NCI-H2171 (cell line): ENCODE measurements at places on chromosomes 1 and 21.

DNA sequence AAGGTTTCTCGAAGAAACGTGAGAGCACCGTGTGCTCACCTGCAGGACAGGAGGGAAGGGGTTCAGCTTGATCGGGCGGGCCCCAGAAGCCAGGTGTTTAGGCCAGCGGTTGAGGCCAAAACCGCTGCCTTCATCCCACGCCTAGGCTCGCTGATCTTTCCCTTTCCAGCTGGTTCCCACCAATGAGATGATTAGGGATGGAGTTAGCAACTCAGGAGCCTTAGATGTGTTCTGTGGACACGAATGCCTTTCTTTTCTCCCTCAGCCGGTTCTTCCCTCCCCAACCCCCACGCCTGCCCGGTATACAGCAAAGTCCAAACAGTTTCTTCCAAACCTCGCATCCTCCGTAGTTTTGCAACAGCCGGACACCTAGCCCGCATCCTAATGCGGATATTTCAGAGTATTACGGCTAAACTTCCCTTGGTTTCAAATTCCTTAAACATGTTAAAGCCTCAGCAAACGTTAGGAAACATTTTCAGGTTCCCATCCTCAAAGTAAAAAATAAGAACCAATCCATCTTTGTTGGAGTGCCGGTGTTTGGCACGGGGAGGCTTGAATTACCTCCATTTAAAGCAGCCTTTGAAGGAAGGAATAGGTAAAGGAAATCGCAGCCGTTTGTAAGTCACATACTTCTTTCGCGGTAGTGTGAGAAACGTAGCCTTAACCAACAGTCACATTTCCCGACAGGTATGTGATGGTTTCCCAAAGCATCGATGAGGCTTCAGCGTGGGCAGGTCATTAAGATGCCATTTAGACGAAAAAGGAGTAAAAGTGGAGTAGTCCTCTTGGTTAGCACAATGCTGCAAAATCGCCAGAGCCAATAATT is 1.1 kb downstream of the LRRC8C start:
- DNase-seq = no peak

DNA sequence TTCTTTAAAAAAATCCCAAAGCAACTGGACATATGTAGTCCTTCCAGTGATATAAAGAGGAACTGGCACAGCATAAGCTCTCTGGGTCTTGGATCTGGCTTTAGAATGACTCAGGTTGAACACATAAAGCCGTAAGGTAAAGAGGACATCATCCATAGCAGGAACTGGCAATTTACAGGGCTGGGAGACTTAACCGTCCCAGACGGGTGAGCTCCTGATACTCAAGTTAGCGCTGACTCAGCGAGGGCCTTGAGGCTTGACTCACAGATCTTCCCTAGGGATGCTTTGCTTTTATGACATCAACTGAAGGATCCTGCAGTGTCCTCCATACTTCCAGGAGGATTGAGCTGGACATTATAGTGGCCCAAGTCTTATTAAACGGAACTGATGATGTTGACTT is 154.1 kb downstream of the CLIC6 start:
- no peak for DNase-seq

GRCh38 chr1:183291216-183291762 is 105.2 kb downstream of the LAMC2 start:
- DNase-seq = no peak

- no peak for DNase-seq
These were observed 67.5 kb downstream of the CLIC6 start for GRCh38 chr21:34736116-34736874.

DNA sequence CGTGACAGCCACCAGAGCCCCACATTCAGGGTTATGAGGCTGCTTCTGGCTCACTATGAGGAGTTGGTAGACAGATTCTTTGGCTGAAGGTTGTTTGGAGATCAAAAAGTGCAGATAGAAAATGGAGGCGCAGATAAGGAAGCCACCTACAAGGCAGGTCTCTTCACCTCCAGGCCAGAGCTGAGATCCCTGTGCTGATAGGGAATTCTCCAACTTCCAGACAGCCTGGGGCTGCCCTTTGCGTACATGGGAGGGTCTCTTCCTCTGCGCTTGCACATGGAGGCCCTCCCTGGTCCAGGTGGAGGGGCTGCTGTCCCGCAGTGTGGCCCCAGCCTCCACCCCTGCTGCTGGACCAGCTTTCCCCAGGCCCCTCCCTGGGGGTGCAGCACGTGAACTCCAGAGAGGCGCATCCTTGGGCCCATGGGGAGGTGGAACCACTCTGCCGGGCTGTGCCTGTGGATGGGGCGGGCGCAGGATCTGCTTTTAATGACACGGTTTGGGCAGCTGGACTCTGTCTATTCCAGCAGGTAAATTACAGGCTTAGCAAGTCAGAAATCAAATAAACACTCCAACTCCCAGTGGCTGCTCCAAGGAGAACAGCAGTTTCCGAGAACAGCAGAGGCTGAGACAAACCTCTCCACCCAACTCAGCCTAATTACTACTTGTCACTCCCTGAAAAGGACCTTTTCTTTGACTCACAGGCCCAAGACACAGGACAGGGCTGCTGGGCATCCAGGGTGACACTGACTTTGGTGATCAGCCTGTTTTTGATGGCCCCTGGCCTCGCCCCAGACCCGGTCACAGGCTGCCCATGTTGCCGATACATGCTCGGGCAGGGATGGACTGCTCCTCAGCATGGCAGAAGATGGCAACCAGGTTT is 12.4 kb downstream of the OXCT2 start:
- DNase-seq = no peak

- no peak for DNase-seq
These were observed 3.4 kb upstream of the ARHGAP29 start for GRCh38 chr1:94240822-94241221.

- peak; percentile 17 for DNase-seq
These were observed 7.4 kb upstream of the KLHDC7A start for GRCh38 chr1:18473195-18473815.

- no peak for DNase-seq
These were observed 11.0 kb upstream of the TNFRSF8 start for GRCh38 chr1:12052008-12052573.

- DNase-seq = peak; percentile 76
These were observed 54.2 kb upstream of the SPATA6 start for GRCh38 chr1:48526008-48526710.

DNA sequence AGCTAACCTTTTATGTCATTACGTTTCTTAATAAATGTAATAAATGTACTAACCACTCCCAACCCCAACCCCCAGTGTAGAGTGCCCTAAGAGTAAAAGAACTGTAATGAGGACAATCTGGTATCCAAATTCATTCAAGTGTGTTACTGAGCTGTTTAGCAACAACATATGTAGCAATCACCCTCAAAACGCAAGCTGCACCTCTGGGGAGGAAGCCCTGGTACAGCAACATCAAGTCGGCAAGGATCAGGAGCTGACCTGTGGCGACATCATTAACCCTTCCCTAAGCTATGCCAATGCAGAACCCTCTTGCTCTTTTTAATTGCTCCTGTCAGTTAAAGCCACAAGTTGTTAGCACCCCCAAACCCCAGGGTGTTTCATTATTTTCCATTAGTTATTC is 47.1 kb downstream of the STX6 start:
- DNase-seq = no peak

DNA sequence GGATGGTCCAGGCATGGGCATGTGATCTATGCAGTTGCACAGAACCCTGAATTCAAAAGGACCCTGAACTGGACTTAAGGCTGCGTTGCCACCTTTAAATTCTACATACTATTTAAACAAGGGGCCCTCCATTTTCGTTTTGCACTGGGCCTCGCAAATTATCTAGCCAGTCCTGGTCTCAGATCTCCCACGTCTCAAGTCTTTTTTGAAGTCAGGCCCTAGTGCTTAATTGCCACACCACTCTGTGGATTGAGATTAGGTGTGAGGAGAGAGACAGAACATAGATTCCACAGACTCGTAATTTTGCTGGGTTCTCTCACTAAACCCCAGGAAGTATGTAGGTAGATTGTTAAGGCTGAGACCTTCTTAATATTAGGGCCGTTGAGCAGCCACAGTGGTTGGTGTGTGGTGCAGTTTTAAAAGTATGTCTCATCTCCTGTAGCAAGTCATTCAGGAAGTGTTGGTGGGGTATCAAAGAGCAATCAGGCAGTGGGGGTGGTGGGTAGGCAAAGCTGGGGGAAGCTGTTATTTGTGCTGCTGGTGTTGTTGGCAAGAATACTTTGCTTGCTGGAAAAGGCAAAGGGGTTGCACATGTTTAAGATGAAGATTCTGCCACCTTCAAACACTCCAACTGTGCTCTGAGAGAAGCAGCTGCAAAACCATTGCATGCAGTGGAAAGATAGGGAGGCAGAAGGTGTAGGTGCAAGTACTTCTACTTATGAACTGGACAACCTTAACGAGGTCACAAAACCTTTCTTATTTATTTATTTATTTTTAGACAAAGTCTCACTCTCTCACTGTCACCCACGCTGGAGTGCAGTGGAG is 11.2 kb downstream of the CD84 start:
- DNase-seq = no peak

DNA sequence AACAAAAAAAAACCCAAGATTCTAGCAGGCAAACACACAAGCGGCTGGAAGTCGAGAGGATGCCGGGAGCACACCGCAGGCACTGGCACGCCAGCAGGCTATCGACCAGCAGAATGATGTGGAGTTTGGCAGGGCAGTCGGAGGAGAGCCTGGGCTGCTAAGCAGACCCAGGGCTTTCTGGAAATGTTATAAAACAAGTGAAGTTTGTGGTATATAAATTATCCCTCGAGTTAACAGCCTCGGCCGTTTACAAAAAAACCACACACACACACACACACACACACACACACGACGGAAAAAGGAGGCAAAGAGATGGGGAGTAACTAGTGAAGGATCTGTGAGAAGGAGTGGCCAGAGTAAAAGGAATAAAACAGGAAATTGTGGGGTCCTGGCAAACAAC is 87.2 kb upstream of the IVNS1ABP start:
- no peak for DNase-seq

- no peak for DNase-seq
These were observed 24.8 kb upstream of the AVPR1B start for GRCh38 chr1:206142011-206142410.

DNA sequence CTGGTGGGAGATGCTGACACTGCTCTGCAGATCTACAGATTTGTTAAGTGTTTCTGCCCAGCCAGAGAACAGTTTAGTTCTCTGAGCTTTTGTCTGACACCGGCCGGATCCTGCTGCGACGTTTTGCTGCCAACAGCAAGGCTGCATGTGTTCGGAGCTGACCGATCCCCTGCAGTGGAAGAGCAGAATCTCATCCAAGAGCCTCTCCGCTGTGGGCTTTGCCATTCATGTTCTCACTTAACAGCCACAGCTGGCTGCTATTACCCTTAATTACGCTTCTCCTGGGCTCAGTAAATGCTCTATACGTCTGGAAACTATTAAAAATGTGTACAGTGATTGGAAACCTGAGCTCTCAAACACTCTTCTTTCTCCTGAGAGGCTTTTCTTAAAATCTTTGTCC is 105.3 kb downstream of the BCAR3 start:
- DNase-seq = no peak

- no peak for DNase-seq
These were observed 26.4 kb upstream of the FOXE3 start for GRCh38 chr1:47389731-47390130.

GRCh38 chr1:230690101-230690500 is 23.8 kb downstream of the AGT start:
- no peak for DNase-seq

DNA sequence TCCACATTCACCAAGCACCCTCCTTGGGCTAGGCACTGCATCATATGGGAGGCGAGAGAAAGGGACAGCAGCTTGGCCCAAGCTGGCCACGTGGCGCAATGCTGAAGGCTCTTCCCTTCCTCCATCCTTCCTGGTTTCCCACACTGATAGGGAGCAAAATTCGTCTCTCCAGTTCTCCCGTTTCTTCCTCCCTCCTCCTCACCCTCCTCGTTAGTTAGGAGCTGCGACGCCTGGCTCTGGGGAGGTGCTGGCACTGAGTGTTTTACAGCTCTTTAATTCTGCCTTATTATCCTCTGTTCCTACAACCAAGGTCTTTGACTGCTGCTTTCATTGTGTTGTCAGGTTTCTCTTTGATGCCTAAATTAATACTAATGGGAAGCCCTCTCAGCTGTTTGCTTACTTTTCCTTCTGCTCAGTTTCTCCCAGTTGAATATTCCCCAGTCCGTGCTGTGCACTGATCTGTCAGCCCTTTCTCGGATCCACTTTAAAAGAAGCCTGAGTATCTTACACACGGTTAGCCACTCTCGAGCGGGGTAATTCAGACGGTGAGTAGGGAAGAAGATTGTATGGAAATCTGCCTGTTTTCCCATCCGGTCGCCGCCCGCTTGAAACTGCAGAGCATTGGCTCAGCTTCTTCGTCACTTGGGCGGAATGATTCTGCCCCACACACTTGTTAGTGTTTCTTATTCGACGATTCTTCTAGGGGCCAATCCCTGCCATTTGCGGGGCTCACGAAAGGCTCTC is 56.2 kb upstream of the SMYD2 start:
- DNase-seq = no peak

GRCh38 chr21:43799301-43799840 is 10.0 kb downstream of the RRP1 start:
- no peak for DNase-seq

DNA sequence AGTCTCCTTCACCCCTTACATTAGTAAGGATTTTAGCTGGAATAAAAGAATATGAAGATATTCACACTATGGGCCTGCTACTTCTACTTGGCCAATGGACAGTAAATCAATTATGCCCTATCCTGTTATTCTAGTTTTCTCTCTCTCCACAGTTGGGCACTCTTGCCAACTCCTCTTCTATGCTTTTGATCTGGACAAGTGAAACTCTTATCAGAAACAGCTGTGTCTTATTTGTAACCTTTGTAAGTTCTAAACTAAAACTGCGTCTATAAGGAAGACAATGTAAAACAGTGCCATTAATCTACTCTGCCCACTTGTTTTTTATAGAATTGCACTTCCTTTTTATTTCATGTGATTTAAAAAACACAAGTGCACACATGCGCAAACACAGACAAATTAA is 244.0 kb upstream of the DMRTA2 start:
- DNase-seq = no peak

DNA sequence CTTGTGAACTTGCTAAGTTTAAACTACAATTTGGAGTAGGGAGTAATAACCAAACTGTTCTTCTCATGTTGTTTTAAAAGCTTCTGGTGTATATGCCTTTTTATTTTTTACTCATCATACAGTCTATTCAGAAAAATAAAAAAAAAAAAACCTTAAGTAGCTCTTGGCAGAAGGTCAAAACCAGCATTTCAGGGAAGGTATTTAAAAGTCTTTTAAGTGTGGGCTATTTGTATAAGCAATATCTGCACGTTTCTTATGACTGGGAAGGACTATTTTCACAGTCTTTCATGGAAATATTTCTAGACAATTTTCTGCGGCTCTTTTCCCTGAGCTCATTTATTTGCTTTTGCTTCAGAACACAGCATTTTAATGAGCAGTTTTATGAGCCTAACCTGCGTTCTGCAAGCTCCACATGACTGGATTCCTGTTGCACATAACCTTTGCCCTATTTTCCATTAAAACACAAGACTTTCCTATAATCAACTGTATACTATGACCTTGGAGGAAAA is 60.9 kb upstream of the C1orf105 start:
- DNase-seq = peak; percentile 7

DNA sequence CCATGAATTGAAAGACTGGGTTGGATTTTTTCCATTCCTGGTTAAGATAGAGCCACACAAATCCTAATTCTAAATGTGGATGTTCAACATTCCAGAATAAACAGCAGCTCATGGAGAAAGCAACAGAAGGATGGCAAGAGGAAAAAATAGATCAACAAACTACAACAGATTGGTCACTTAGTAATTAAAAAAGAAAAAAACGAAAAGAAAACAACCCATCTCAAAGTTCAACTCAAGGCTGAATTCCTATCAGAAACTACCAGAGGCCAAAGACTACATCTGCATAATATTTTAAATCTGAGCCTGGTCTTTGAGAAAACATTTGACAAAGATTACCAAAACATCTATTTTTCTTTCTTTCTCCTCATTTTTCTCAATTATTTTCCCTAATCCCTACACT is 69.9 kb downstream of the TGFBR3 start:
- no peak for DNase-seq

GRCh38 chr21:46327711-46328110 is 3.8 kb downstream of the PCNT start:
- DNase-seq = no peak
